Large intestine (tissue), 12 donors: ENCODE measurements at places on chromosomes 12 and 14.

DNA sequence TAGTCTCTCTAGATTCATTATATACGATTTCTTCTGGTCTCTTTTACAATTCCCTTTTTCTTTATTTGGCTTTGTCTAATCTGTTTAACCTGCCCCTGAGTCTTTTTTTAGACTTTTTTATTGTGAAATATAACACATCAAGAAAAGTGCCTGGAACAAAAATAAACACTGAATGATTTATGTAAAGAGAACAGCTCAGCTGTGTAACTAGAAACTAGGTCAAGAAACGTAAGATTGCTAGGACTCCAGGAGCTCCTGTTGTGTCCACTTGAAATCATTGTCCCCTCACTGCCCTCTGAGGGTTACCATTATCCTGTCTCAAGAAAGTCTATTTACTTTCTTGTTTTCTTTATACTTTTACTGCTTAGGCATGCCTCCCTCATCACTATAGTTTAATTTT is 23.1 kb downstream of the EXD2 start:
- no peak for DNase-seq

DNA sequence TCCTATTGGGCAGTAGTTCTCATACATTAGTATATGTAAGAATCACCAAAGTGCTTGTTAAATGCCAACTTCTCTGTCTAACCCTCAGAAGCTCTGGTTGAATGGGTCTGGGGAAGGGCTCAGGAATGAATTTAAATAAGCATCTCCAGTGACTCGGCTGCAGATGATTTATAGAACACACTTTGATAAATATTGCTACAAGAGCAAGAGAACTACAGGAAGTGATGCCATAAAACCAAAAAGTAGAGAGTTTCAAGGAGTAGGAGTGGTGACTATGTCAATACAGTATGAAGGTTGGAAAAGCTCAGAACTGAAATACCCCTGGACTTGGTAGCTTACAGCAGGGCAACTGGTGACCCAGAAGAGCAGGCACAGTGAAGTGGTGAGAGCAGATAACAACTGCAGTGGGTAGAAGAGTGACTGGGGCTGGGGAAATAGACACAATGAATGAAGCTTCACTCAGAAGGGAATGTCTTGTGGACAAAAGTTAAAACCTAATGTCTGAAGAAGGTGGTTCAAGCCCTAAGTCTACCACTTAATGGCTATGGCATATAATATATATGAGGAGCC is 8.0 kb upstream of the PLEKHA5 start:
- no peak for DNase-seq

GRCh38 chr12:32836710-32837109 is 59.9 kb downstream of the PKP2 start:
- no peak for DNase-seq

DNA sequence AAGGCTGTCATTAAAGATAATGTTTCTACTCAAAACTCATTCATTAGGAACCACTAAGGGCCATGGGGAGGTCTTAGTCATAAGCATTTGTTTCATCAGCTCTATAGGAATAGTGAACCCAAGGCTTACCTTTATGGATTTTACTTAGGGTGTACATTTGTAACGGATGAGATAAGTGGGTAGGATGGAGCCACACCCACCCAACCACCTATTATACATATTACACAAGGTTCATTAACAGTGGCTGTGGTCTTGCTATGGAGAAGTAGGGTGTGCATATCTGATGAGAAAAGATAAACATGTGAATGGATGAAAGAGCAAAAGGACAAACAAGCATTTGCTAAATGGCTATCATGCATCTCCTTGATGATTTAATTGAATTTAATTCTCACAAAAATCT is 39.6 kb upstream of the ITPR2 start:
- DNase-seq, result no peak

- no peak for DNase-seq
These were observed 14.1 kb upstream of the NOP2 start for GRCh38 chr12:6582196-6582595.

- DNase-seq, result no peak
These were observed 33.9 kb upstream of the VPS37B start for GRCh38 chr12:122929812-122930211.

DNA sequence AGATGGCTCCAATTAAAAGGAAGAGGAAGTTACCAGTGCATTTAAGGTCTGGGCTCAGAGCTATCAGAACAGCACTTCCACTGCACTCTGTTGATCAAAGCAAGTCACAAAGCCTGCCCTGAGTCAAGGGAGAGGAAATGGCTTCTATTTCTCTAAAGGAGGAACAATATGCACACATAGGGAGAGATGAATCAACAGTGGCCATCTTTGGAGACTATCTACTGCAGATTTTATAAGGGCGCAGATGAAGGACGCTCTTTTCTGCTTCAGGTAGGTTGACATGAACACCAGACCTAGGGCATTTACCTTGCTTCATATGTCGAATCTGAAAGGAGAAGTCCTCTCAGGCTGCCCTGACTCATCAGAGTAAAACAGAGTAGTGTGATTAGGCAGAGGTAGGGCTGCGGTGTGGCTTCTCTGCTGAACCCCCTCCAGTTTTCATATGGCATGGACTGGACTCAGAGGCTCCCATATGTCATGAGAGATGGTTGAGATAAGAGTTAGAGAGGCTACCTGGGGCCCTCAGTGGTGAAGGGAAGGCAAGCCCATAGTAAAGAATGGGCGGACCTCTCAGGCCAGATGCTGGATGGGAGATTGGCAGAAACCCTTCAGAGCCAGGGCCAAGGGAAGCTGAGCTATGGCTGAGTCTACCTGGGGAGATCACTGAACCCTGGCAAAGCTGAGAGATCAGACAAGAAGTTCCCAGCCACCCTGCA is 84.4 kb downstream of the ARF6 start:
- DNase-seq, result no peak

- no peak for DNase-seq
These were observed 673.0 kb upstream of the FLRT2 start for GRCh38 chr14:84856751-84857534.

GRCh38 chr12:29320295-29321085 is 60.5 kb downstream of the ERGIC2 start:
- DNase-seq, result peak; percentile 33

DNA sequence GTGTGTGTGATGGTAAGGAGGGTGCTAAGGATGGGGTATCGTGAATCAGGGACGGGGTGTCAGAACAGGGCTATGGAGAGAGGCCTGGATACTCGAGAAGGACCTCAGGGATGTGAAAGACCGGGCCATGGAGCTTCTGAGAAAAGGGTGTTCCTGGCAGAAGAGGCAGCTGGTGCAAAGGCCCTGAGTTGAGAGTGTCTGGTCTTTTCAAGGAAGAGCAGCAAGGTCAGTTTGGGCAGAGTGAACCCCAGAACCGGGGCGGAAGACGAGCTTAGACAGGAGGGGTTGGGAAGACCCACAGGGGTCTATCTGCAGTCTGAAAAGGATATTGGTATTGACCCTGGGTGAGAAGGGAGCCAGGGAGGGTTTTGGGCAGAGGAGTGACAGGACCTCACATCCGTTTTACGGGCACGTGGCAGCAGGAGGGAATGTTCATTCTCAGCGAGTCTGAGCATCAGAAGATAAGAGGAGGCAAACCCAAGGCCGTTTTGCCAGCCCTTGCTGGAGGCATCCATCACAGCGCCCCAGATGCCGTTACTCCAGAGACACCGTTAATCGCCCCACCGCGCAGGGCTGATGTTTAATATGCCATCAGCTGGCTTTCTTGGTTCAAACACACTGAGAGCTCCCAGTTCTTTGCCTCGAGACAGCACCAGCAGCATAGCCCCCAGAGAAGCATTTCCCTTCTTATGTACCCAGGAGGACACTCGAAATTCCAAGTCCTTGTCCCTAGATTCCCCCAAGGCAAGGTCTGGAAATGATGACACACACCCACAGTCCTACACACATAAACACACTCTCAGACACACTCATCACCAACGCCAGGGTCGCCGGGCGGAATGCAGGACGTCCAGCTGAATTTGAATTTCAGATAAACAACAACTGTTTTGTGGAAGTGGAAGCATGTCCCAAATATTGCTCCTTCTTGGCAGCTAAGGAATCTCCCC is 41.4 kb upstream of the EML1 start:
- no peak for DNase-seq

DNA sequence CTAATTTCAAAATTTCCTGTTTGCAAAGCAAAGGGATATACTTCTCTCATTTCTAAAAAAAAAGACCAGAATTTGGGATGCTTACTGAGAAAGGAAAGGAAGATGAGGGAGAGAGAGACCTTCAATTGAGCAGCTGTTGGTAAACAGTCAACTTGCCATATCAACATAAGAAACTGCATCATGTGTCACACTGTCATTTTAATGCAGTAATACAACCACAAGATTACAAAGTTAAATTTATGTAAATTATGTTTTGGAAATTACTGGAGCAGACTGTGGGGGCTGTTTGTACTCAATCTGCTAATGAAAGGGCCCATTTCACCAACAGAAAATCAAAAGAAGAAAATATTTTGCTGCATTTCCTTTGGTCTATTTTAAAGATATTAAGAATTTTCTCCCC is 370.4 kb upstream of the TMPO start:
- no peak for DNase-seq

DNA sequence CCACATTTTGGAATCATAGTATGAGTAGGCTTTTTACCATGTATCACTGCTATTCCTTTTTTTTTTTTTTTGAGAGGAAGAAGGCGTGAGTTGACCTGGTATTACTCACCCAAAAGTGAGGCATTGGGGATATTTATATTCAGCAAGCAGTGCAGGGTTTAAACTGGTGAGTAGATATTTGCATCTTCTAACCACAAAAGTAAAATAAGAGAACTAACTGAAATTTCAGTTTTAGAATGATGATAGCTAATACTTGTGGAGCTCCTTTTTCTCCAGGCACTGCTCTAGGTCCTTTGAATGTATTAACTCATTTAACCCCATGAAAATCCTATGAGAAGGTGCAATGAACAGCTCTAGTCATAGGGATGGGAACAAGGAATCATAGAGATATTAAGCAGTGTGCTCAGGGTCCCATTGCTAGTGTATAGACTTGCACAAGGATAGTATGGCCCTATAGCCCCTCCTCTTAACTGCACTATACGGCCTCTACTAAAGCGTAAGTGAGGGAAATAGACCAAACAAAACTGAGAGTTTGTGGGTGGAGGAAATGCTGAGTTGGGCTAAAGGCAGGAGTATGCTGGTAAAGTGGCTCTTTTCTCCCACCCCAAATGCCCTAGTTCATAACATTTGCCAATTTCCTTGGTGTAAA is 104.3 kb upstream of the MAX start:
- DNase-seq, result no peak

GRCh38 chr12:92046557-92047392 is 98.9 kb downstream of the BTG1 start:
- DNase-seq, result no peak

DNA sequence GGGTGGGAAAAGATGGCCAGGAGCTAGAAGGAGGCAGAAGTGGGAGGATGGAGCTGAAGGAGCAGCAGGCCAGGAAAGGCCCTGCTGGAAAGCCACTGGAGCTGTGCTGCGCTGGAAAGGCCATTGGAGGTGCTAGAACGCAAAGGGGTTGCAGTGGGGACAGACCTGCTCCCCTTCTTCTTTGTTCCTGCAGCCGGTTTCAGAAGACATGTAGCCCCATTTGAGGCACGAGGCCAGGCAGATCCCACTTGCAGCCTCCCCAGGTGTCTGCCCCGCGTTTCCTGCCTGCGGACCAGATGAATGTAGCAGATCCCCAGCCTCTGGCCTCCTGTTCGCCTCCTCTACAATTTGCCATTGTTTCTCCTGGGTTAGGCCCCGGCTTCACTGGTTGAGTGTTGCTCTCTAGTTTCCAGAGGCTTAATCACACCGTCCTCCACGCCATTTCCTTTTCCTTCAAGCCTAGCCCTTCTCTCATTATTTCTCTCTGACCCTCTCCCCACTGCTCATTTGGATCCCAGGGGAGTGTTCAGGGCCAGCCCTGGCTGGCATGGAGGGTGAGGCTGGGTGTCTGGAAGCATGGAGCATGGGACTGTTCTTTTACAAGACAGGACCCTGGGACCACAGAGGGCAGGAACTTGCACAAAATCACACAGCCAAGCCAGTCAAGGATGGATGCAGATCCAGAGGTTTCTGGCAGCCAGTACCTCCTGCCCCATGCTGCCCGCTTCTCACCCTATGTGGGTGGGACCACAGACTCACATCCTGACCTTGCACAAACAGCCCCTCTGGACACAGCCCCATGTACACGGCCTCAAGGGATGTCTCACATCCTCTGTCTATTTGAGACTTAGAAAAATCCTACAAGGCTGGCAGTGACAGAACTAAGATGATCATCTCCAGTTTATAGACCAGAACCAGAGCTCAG is 2.3 kb upstream of the GPR162 start:
- DNase-seq, result no peak

DNA sequence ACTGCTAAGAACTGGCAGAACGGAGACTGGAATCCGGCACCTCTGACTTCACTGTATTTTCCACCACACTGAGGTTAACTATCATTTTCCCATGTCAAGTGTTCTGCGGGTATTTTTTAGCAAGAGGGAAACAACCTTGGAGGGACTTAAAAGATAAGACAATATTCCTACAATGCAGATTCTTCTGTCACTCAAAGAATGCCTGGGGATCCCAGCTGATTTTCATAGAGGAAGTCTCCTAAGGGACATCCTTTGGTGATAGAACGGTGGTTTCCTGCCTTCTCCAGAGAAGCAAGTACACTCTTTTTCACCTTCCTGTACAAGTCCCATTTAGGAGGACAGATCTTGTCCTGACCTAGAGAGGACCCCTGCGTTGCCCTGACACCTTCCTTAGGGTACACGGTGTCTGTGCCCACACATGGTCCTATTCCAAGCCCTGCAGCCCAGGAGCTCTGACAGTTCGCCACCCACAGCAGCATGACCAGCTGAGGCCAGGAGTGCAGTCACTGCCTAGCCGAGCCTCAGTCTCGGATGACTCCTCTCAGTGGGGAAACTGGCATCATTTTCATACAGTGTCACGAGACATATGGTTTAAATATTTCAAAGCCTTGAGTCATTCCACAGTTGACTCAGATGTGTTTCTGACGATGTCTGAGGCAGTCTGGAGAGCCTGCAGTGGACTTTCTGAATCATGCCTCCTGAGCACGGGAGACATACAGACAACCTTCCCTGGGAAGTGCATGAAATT is 181.3 kb upstream of the FKBP4 start:
- DNase-seq, result no peak

DNA sequence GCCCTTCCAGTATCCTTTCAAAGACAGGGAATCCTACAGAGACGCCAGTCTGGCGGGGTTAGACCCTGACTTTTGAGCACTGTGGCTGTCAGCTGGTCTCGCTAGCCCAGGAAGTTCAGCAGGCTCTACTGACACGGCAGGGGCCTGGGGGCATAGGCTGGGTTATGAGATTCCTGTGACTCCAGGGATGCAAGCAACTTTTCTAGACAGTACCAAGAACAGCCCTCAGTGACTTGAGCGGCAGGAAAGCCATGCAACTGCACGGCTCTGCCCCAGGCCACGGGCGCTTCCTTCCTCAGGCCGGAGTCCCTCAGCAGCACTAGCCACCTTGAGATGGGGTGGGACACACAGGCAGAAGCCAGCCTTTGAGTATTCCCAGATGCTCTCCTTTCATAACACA is 5.1 kb upstream of the SIVA1 start:
- DNase-seq, result no peak

GRCh38 chr12:84421103-84421502 is 491.5 kb downstream of the SLC6A15 start:
- DNase-seq, result no peak

- DNase-seq, result no peak
These were observed 69.5 kb downstream of the TMEM132C start for GRCh38 chr12:128336204-128337070.

- no peak for DNase-seq
These were observed 3.5 kb downstream of the C12orf75 start for GRCh38 chr12:105334001-105334400.

- no peak for DNase-seq
These were observed 17.5 kb downstream of the MED13L start for GRCh38 chr12:116259800-116260577.
